ENCODE measurements at places on chromosomes 1 and 21.

DNA sequence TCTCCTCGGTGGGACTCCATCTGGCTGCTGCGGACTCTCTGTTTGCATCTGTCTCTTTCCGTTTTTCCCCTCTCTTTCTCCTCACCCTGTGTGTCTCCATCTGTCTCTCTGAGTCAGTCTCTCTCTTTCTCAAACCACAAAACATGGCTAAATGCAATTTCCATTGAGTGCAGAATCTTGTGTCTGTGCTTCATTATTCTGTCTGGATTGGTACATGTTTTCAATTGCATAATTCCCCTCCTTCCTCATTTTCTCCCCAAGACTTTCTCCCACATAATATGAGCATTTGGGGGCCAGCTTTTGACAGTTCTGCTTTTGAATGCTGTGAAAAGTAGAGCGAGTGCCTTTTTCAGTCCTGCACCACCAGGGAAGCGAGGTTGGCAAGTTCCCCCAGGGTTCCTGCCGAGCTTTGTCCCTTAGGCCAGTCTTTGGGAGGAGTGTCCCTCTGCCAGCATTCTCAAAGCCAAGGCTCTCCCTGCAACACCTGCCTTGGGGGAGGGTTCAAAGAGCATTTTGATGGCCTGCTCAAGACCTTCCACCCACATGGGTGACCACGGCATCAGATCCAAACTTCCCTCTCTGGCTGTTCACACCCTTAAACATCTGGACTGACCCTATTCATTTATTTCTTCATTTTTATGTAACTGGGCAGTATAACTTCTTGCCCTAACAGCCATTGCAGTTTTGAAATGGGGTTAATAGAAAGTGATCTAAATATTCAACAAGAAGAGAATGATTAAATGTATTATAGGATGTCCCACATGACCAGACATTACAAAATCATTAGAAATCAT lies 32.8 kb upstream of the SCMH1 start:
- no peaks in the 10 kb centered on the region for H3K27me3 ChIP-seq
- no peak overlapping the region for H3K4me3 ChIP-seq
- H3K27ac ChIP-seq: no peak overlapping the region
- no peaks in the 10 kb centered on the region for H3K36me3 ChIP-seq
- no peak for DNase-seq

DNA sequence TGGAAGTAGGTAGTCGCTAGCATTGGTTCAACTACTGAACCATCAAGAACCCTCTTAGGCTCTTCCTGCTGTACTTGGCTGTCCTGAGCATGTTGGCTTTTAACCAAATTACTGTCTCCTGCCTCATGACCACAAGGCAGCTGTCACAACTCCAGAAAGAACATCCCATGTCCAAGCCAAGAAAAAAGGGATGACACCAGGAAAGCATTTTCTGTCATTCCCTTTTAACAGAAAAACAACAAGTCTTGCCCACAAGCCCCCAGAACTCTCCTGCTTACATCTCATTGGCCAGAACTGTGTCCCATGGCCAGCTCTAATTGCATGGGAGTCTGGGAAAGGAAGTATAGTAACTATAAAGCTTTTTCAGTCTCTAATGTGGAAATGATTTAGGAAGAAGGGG lies 2.4 kb upstream of the RNU5D-1 start:
- H3K4me3 ChIP-seq: no peak overlapping the region
- no peaks in the 10 kb centered on the region for H3K27me3 ChIP-seq
- no peak for DNase-seq
- peaks cover 15% of the 10 kb centered on the region for H3K4me1 ChIP-seq

- no peaks in the 10 kb centered on the region for H3K27me3 ChIP-seq
- no peak for DNase-seq
- H3K36me3 ChIP-seq: no peaks in the 10 kb centered on the region
- H3K4me1 ChIP-seq: no peaks in the 10 kb centered on the region
These were observed 11.7 kb downstream of the PTGFRN start for GRCh38 chr1:116921301-116921885.

DNA sequence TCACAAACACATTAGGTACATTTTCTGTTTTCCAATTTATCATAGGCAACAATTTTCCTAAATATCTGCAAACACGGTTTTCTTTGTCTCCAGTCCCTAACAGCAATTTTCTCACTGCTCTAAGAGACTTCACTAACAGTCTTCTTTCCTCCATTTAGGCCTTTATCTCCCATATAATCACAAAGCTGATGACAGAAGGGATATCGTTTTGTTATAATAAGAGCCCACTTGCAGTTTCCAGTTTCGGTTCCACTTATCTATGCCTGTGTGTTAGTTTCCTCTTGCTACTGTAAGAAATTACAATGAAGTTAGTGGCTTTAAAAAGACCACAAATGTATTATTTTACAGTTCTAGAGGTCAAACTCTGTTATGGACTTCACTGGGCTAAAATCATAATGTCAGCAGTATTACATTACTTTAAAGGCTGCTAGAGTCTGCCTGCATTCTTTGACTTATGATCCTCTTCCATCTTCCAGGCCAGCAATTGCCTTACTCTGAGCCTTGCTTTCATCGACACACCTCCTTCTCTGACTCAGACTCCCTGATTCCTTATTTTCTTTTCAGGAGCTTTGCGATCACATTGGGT lies 549.3 kb downstream of the NCAM2 start:
- H3K4me1 ChIP-seq: no peaks in the 10 kb centered on the region
- H3K4me3 ChIP-seq: no peak overlapping the region
- H3K36me3 ChIP-seq: no peaks in the 10 kb centered on the region
- no peak for DNase-seq

DNA sequence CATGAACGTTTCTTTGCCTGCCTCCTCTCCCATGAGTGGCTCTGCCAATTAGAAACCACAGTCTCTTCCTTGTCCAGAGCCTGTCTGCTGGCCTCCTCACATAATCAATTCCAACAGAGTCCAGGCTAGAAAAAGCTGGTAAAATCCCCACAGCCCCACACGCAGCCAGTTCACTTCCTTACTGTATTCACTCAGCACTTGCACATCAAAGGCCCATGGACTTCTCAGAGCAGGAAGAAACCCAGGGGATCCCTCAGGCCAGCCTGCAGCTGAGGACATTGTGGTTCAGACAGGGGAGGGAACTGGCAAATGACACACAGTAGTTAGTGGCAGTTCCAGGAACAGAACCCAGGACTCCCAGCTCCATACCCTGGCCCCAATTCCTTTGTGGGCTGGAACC lies 171.6 kb upstream of the EDN2 start:
- no peak overlapping the region for H3K27ac ChIP-seq
- H3K27me3 ChIP-seq: no peaks in the 10 kb centered on the region
- no peaks in the 10 kb centered on the region for H3K36me3 ChIP-seq
- H3K4me3 ChIP-seq: no peak overlapping the region

DNA sequence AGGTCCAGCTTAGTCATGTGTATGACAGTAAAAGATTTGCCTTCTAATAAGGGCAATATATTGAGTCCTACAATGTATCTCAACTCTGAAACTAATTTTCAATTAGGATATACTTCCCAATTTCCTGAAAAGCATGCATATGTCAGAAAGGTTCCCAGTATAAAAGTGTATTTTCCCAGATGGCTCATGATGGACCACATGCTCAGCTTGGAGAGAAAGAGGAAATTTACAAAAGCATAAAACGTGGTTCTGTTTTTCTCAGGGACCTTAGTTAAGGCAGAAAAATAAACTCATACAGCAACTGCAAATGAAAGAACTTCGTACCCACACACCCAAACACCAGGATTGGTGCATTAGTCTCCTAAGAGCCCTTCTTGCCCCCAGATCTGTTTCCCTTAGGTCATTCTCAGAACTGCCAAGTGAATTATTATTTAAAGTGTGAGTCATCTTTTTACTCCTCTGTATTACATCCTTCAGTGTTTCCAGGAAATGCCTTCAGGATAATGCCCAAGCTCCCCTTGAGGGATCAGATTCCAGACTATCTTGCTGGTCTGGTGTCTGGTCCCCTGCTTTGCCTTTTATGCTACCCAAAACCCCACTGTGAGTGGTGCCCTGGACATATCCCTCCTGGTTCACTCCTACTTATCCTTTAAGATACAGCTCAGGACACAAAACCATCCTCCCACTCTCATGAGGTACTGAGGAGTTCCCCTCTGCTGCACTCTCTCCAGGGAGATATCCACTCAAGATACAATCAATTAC lies 57.4 kb downstream of the SSX2IP start:
- no peaks in the 10 kb centered on the region for H3K4me1 ChIP-seq
- H3K27ac ChIP-seq: no peak overlapping the region
- no peak for DNase-seq
- H3K27me3 ChIP-seq: no peaks in the 10 kb centered on the region

GRCh38 chr21:32307706-32308105 lies 9.1 kb downstream of the MRAP start:
- no peaks in the 10 kb centered on the region for H3K27me3 ChIP-seq
- H3K27ac ChIP-seq: no peak overlapping the region
- H3K36me3 ChIP-seq: peaks cover 21% of the 10 kb centered on the region
- H3K4me3 ChIP-seq: no peak overlapping the region
- no peaks in the 10 kb centered on the region for H3K4me1 ChIP-seq
- no peak for DNase-seq

GRCh38 chr1:194024659-194025058 lies 838.2 kb upstream of the B3GALT2 start:
- no peaks in the 10 kb centered on the region for H3K27me3 ChIP-seq
- no peak for DNase-seq
- H3K36me3 ChIP-seq: no peaks in the 10 kb centered on the region
- no peak overlapping the region for H3K27ac ChIP-seq

DNA sequence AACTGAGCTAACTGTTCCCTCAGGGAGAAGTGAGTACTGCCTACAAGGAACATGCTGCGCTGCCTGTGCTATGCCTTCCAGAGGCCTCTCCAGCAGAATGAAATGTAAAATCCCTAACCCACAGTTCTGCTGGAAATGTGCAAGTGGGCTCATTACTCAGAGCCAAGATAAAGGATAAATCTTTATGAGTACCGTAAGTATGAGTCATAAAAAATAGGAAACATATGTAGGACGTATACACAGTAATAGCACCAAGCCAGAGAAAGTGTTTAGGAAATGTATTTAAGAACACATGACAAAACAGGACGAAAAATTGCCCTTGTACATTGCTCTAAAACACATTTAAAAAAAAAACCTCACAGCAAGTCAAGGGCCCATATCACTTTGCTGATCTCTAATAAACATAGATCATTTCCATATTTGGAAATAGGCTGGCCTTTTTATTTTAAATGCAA lies 104.6 kb downstream of the TGFBR3 start:
- peak overlapping the region; percentile 17 for H3K4me3 ChIP-seq
- H3K27me3 ChIP-seq: no peaks in the 10 kb centered on the region
- DNase-seq: peak; percentile 41
- H3K4me1 ChIP-seq: peaks cover 34% of the 10 kb centered on the region

DNA sequence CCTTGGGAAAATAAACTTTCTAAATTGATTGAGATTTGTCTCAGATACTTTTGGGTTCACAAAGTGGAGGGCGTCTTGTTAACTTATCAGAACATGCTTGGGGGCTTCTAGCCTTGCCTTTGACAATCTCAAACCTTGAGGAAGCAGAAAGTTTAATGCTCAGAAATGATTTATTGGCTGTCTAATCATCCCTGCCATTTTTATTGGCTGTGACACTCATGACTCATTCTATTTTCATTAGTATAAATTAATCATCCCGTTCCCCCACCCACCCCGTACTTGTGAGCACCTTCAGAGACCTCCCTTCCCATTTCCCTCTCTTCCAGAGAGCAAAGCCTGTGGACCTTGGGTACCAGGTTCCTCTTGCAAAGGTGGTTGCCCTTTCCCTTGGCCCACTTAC lies 87.1 kb downstream of the FGGY start:
- H3K4me3 ChIP-seq: no peak overlapping the region
- no peak overlapping the region for H3K27ac ChIP-seq
- H3K27me3 ChIP-seq: no peaks in the 10 kb centered on the region
- no peak for DNase-seq
- H3K4me1 ChIP-seq: peaks cover 7% of the 10 kb centered on the region
- no peaks in the 10 kb centered on the region for H3K36me3 ChIP-seq

GRCh38 chr1:83931658-83932253 lies 67.2 kb downstream of the TTLL7 start:
- H3K4me3 ChIP-seq: no peak overlapping the region
- H3K27me3 ChIP-seq: no peaks in the 10 kb centered on the region
- H3K4me1 ChIP-seq: peaks cover 7% of the 10 kb centered on the region
- no peak overlapping the region for H3K27ac ChIP-seq
- H3K36me3 ChIP-seq: peaks cover 4% of the 10 kb centered on the region

- no peaks in the 10 kb centered on the region for H3K36me3 ChIP-seq
- H3K27ac ChIP-seq: no peak overlapping the region
- H3K27me3 ChIP-seq: no peaks in the 10 kb centered on the region
These were observed 465.2 kb downstream of the NCAM2 start for GRCh38 chr21:21463456-21463855.

GRCh38 chr1:19738076-19738475 lies 61.6 kb downstream of the TMCO4 start:
- H3K36me3 ChIP-seq: peaks cover 5% of the 10 kb centered on the region
- no peak for DNase-seq

- no peaks in the 10 kb centered on the region for H3K27me3 ChIP-seq
- no peak overlapping the region for H3K27ac ChIP-seq
These were observed 84.3 kb upstream of the VAV3 start for GRCh38 chr1:108049178-108049819.

DNA sequence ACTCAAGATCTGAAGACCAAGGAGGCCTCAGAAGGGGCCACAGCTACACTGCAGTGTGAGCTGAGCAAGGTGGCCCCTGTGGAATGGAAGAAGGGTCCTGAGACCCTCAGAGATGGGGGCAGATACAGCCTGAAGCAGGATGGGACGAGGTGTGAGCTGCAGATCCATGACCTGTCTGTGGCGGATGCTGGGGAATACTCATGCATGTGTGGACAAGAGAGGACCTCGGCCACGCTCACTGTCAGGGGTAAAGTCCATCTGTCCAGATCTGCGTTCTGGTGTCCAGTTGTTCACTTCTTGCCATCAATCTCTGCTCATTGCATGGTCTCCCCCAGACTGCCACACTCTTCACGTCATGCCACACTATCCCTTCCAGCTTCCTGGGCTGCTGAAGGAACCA lies 90.6 kb downstream of the OBSCN start:
- H3K4me1 ChIP-seq: no peaks in the 10 kb centered on the region
- peaks cover 4% of the 10 kb centered on the region for H3K36me3 ChIP-seq
- no peaks in the 10 kb centered on the region for H3K27me3 ChIP-seq
- H3K27ac ChIP-seq: no peak overlapping the region
- H3K4me3 ChIP-seq: no peak overlapping the region
